A549 (cell line): ENCODE measurements at places on chromosomes 12 and 14.

DNA sequence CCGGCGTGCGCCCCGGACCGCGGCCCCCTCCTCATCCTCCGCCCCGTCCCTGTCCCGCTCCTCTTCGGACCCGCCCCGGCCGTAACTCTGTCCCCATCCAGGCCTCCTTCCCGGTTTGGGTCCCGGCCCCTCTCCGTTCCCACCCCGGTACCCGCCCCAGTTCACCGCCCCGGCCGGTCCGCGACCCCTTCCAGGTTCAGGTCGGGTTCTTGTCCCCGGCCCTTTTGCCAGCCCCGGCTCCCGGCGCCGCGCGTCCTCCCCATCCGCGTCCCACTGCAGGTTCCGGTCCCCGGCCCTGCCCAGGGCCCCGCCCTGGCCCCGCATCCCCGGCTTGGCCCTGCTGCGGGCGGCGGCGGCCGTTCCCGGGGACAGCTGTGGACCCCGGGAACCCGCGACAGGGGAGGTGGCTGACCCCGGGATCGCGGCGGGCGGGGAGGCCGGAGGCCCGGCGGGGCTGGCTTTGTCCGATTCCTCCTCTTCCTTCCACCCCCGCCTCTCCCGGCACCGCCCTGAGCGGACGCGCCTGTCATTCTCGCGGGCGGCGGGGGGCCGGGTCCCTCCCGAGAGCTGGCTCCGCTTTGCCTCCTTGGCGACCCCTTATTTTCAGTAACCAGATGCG is 601 bp downstream of the KLC1 start:
- peak; percentile 43 for DNase-seq

DNA sequence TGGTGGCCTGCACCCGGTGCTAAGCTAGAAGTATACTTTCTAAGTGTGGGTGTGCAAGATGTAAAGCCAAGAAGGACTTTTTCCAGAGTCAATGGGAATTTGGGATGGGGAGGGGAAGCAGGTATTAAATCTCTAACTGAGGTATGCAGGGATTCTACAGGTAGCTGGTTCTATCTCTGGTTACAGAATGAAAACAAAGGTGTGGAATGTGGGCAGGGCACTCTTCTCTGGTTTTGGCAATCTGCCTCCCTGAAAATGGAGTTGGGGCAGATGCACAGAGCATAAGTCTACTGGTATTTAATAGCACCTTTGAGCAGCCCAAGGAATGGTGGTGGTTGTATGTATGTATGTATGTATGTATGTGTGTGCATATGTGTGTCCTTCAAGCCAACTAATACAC is 66.7 kb upstream of the PPP1R12A start:
- DNase-seq, result no peak

DNA sequence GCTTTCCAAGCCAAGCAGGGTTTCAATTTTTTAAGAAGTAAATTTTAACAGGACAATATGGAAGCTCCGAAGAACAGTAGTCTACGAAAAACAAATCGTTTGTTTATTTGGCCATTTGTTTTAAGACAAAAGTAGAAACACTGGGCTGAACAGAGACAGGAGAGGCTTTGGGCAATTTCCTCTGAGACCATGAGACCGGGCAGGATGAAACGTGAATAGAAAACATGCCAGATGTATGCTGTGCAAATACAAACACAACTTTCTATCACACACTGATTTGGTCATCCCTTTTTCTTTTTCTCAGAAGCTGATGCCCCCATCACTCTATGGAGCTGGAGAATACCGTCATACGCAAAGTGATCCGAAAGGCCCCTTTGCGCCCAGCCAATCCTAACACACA is 1111.1 kb downstream of the BCL11B start:
- DNase-seq, result no peak

DNA sequence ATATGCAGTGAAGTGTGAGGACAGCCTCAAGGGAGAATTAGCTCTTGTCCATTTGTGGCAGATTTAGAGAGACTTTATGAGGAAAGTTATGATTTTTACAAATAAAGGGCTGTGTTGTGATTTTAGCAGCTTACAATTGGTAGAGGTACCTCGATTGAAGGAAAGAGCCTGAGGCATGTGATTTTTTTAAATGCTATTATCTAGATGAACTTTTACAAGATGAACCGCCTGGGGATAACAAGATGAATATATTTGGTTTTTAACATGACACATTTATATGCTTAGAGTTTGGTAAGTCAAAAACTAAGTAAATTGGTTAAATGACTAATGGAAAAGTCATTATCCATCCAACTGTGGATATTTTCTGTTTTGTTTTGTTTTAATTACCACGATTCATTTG is 52.6 kb downstream of the AEBP2 start:
- no peak for DNase-seq

DNA sequence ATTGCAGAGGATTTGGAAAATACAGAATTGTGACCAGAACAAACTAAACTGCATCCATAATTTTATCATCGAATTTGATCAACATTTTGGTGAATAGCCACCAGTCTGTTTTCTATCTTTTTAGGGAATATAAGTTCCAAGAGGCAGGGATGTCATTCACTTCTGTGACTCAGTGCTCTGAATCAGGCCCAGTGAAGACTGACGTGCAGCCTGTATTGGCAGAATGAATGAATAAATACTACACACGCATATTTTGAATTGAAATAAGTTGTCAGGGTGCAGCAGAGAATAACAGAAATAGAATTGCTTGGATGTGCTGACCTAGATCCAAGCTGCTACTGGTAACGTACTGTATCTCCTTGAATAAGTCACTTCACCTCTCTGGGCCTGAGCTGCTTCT is 1.3 kb upstream of the EMP1 start:
- DNase-seq, result no peak

GRCh38 chr12:89589753-89590152 is 63.9 kb upstream of the POC1B start:
- no peak for DNase-seq

- DNase-seq, result no peak
These were observed 51.8 kb downstream of the GLT1D1 start for GRCh38 chr12:128905003-128905544.

DNA sequence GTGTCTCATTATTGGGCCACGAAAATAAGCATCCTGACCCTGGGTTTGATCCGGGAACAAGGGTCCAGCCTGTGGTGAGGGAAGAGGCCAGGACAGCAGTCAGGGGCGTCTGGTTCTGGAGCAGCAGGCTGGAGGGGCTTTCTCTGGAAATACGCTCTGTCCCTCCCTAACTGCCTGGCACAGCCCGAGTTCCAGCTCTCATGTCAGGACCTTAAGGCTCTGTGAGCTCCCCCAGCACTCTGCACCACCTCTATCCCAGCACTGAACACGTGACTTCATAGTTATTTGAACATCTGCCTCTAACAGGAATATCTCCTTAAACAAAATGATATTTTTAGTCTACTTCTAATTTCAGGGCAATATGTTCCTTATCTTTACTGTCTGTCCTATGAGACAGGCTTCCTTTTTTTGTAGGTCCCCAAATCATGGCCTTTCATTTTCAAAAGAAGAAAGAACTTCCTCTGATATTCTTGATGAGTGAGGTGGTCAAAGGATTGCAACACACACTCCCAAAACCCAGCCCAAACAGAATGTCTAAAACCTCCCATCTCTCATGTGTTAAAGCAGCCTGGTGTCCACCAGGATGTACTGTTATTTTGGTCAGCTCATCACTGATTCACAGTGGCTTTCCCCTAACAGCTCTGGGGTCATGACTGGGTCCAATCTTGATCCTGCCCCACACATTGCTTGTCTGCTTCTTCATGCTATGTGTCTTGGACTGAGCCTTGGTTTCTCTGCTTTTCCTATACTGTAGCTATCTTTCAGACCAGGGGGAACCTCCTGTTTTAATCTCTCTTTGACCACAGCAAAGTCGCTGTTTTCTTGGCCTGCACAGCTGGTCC is 9.7 kb downstream of the AQP6 start:
- no peak for DNase-seq

DNA sequence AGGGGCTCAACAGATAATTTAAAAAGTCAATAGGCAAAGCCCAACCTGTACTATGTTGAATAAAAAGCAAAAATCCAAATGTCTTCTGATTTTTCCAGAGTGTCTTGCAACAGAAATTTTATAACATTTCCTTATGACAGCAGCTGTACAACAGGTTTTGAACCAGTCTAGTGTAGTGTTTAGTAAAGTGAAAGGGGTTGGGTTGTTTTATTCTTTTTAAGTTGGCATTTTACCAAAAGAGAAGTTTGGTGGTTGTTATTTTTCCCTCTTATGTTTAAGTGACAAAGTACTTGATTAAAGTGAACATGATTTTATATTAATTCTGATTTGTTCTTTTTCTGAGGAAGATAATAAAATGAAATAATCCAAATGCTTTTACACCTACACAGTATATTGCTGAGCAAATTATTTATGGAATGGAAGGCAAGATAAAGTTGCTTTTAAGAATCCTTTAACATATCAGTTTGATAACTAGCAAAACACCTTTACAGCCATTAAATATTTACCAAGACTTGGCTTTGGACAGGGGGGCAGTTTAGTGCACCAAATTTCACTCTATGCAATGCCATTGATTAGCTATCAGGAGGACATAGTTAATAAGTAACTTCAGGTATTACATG is 128.9 kb downstream of the FOXA1 start:
- no peak for DNase-seq

DNA sequence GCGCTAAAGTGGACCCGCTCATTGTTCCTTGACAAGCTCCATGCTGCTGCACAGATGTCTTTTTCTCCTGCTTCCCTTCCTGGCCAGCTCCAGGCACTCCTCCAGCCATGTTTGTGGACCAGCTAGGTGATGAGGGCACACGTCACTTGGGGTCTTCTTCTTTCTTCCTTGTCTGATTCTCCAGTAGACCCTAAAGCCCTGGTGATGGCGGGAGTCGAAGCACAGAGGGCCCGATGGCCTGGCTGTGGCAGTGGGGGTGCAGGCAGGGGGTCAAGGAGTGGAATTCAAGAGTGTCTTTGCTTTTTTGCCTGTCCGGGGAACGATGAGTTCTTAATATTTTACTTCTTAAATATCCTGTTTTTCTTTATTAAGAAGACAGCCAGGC is 23.0 kb upstream of the AMN start:
- no peak for DNase-seq

GRCh38 chr12:4643747-4644146 is 5.1 kb downstream of the AKAP3 start:
- DNase-seq, result no peak

DNA sequence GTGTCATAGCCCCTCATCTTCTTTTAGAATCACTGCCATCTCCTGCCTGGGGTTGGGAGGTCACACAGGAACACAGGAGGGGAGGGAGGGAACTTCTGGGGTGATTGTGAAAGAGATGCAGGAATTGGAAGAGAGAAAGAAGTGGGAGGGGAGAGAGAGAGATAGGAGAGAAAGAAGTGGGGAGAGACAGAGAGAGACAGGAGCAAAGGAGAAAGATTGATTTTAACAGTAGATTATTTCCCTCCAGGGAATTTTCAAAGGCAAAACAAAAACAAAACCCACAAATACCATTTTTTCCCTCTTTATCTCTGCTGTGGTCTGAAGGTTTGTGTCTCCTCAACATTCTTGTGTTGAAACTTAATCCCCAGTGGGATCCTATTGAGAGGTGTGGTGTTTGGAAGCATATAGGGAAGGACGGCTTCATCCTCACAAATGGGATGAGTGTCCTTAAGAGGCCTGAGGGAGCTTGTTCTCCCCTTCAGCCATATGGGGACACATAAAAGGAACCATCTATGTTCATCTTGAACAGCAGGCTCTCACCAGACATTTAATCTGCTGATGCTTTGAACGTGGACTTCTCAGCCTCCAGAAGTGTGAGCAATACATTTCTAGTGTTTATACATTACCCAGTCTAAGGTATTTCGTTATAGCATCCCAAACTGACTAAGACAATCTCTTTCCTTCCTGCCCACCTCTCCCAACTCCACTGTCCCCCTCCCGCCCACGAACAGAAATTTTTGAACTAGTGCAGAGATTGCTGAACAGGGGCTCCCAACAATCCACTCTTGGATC is 134.9 kb upstream of the MAX start:
- no peak for DNase-seq

- no peak for DNase-seq
These were observed 615 bp downstream of the CDKN1B start for GRCh38 chr12:12717586-12718380.

DNA sequence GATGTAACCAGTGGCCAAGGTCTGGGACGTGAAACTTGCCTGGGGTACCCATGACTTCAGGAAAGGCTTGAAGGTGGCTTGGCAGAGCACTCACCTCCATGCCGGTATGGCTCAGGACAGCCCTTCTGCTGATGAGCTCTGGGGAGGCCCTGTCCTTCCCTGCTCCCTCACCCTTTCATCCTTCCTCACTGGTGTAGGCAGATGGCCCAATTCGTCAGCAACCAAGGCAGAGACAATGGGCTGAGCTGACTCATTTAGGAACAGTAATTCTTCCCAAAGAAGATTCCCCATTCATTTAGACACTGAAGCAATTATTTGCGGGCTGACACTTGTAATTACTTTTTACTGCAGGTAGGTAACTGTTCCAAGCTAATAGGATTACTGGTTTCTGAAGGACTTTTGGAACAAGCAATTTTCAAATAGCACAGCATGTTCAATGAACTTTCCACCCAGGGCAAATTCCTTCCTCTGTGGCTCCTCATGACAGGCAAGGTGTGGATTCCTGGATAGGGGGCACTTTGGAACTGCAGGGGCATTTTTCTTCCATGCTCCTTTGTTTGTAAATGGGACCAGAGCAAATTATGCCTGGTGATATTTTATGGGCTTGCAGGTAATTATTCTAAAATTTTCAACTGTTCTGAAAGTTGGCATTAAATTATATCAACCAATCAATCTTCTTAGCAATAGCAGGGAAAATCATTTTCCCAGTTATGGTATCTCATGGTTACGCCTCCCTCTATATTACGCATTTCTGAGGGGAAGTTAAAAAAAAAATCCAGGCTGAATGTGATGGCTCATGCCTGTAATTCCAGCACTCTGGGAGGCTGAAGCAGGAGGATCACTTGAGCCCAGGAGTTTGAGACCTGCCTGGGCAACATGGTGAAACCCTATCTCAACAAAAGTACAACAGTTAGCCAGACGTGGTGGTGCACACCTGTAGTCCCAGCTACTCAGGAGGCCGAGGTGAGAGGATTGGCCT is 24.1 kb upstream of the NRDE2 start:
- no peak for DNase-seq

GRCh38 chr12:38825006-38825405 is 80.4 kb downstream of the CPNE8 start:
- DNase-seq, result no peak

GRCh38 chr12:67803278-67803993 is 154.9 kb downstream of the DYRK2 start:
- no peak for DNase-seq

GRCh38 chr12:104279164-104279563 is 24.4 kb upstream of the EID3 start:
- no peak for DNase-seq

DNA sequence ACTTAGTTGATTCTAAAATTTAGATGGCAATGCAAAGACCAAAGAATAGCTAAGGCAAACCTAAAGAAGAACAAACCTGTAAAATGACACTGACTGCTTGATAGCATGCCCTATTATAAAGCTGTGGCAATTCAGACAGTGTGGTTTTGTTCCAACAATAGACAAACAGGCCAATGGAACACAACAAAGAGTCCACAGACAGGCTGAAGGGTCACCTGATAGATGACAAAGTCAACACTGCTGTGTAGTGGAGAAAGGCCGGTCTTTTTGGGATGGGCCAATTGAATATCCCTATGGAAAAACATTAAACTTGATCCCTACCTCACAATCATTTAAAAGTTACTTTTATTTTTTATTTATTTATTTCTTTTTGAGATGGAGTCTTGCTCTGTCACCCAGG is 33.8 kb upstream of the SLC25A3 start:
- DNase-seq, result no peak
